ENCODE measurements at places on chromosomes 16 and 17.

- DNase-seq = no peak
Observed at GRCh38 chr16:66275775-66276428, 90.6 kb upstream of the CDH5 start.

DNA sequence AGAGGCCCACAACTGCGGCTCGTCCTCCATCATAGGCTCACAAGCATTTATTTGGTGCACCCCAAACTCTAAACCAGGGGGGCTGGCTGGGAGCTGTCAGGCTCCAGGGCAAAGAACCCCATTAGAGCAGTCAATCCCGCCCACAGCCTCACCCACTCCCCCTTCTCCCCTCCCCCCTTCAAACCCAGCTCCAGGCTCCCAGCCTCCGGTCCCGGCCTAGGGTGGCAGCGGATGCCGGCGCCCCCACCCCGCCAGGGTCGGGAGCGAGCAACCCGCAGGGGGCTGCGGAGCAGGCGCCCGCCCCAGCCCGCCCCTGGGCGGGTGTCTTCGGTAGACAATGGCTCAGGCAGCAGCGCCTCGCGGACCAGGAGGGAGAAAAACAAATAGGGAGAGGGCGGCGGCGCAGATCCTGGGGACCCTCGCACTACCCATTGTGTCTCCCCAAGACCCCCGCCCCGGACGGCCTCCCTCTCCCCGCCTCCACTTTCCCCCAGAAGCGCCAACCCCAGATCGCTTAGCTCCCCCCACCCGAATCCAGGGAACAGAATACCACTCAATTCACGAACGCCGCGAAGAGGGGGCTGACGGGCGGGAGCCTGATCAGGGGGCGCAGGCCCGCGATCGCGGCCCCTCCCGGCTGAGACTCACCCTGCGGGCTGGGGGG lies 572 bp downstream of the FAM171A2 start:
- no peak for DNase-seq

GRCh38 chr17:13306310-13306962 lies 288.6 kb upstream of the ELAC2 start:
- DNase-seq = peak; percentile 1

GRCh38 chr17:33517746-33518145 lies 224.7 kb upstream of the ASIC2 start:
- DNase-seq = no peak

DNA sequence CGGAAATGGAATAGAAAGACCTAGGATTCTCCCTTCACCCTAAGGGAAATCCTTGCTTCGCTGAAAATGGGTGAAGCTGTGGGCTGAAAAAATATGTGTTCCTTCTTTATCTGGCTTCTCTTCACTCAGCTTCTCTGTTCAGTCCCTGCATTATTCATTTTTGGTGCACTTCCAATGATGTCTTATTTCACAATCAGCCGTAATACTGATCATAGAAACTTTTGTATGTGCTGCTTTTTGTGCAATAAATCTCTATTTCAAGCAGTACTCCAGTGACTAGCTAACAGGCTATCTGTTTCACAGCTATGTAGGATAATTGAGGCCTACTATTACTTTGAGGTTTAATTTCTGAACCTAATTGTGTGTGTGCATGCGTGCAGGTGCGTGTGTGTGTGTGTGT lies 144.6 kb downstream of the FOXL1 start:
- DNase-seq = no peak

Data from stimulated activated CD8-positive, alpha-beta memory T cell treated with anti-CD3 and anti-CD28 coated beads, Interleukin-15, amount 100 ng/mL, for 48 hours (primary cell).